ENCODE measurements at places on chromosomes 2 and 18. TPM values are rescaled to one million over a fixed set of nuclear protein-coding genes. Genes with fewer than 3 reads are reported as not detected.

Gene BMP10
- total RNA-seq = not detected

Gene ANKAR
- total RNA-seq = 3.1 TPM

Gene GKN2
- total RNA-seq = not detected

Gene DDX1
- 140 TPM for total RNA-seq

- no peaks in the 10 kb centered on the region for H3K27me3 ChIP-seq
- H3K27ac ChIP-seq = no peak overlapping the region
- no peaks in the 10 kb centered on the region for H3K36me3 ChIP-seq
- no peaks in the 10 kb centered on the region for H3K4me1 ChIP-seq
- H3K4me3 ChIP-seq = no peak overlapping the region
These were observed 99.7 kb downstream of the GULP1 start for GRCh38 chr2:188391354-188391753.

DNA sequence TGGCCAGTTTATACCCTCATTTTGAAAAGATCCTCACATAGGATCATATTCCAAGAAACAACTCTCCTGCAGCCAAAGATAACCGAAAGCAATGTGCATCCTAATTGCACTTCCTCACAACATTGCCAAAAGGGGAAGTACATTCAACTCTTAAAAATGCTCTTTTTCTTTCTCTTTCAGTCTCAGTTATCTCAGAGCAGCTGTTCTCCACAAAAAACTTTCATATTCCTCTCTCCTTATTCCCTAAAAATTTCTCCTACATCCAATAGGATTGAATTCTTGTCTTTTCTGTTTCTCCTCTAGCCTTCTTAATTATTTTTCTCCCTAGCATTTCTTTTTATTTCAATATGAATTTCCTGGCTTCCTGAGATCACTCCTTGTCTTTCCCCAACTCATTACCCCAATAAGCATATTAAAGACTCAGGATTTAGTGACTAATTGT, 7.4 kb upstream of the VRK2 start:
- no peak overlapping the region for H3K27ac ChIP-seq
- H3K27me3 ChIP-seq = no peaks in the 10 kb centered on the region
- H3K36me3 ChIP-seq = no peaks in the 10 kb centered on the region

GRCh38 chr2:47810850-47811249, 27.9 kb downstream of the MSH6 start:
- no peaks in the 10 kb centered on the region for H3K27me3 ChIP-seq
- no peak for DNase-seq
- H3K4me3 ChIP-seq = no peak overlapping the region
- peaks cover 41% of the 10 kb centered on the region for H3K36me3 ChIP-seq
- H3K27ac ChIP-seq = no peak overlapping the region

DNA sequence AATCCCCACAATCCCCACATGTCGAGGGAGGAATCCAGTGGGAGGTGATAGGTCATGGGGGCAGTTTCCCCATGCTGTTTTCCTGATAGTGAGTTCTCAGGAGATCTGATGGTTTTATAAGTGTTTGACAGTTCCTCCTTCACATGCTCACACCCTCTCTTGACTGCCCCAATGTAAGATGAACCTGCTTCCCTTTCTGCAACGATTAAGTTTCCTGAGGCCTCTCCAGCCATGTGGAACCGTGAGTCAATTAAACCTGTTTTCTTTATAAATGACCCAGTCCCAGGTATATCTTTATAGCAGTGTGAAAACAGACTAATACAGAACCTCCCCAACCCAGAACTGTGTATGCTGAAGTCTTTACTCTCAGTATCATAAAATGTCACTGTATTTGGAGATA, 289.5 kb upstream of the MMADHC start:
- no peak overlapping the region for H3K27ac ChIP-seq
- DNase-seq = no peak
- H3K36me3 ChIP-seq = no peaks in the 10 kb centered on the region

GRCh38 chr2:48779019-48779716, 23.6 kb upstream of the LHCGR start:
- no peak for DNase-seq
- H3K27me3 ChIP-seq = no peaks in the 10 kb centered on the region
- no peaks in the 10 kb centered on the region for H3K4me1 ChIP-seq
- no peak overlapping the region for H3K4me3 ChIP-seq
- no peak overlapping the region for H3K27ac ChIP-seq

DNA sequence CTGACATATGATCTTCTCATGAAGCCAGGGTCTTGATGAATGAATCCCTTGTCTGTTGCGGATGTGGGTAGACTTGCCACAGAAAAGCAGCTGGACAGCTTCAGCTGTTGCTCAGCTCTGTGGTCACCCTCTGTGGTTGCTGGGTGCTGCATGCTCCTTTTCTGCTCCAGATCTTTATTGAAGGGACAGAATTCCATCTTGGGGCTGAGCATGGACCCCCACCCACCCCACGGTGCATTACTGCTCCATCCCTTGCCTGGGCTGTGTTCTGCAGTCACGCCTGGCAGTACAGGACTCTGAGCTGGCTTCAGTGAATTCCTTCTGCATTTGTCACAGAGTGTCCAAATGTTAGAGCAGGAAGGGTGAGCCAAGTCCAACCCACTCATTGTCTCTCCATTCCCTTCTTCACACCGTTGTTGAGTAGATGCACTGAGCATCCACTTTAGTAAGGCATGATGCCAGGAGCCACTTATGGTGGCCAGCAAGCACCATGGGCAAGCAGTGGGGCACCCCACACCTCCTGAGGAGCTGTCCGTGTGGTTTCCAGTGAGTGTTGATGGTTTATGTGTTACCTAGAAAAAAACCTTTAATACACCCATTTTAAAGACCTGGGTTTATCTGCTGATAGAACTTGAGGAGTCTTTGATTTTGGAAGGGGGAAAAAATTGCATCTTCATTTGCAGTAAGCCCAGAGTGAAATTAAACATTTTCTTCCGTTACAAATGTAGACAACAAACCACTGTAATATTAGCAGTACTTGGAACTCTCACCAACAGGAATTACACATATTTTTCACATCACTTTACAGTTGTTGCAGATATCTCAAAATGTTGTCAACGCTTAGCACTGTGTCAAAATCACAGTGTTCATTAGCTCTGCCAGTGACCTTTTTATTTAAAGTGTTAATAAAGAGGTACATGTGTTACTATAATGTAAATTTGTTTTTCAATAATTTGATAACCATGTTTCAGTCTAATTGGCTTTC, 14.7 kb upstream of the ITGB6 start:
- DNase-seq = peak; percentile 95
- no peaks in the 10 kb centered on the region for H3K36me3 ChIP-seq
- H3K4me3 ChIP-seq = no peak overlapping the region
- H3K4me1 ChIP-seq = peaks cover 25% of the 10 kb centered on the region

DNA sequence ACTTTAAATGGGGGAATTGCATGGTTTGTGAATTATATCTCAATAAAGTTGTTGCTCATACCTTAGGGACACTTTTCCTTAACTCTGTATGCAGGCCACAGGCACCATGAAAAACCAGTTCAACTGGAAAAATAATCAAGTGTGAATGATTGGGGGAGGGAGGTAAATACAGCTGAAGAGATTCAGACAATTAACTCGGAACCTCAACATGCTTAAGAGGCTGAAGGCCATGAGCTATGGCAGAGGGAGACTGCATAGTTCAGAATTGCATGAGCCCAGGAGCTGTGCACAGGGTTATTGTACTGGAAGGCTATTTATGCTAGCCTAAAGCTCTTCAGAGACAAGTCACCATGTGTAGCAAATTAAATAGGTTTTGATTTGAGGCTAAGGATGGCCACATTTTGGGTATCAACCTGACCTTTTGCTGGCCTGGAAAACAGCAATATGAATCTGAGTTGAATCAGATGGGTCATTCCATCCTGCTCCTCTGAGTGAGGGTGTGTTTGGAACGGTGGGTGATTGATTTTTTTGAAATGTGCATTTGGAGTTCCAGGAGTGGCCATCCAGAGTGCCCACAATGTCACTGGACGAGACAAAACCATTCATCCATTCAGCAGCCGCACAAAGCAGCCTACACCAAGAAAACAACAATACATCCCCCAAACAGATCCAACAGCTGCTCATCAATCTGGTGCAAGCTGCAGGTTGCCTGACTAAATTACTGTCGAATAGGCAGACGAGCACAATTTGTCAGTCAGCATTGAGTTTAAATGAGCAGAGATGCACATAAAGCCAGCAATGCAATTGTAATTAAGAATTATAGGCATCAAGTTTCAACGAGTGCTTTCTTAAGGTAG, 42.5 kb downstream of the HRH4 start:
- no peak overlapping the region for H3K27ac ChIP-seq
- no peak overlapping the region for H3K4me3 ChIP-seq
- H3K4me1 ChIP-seq = no peaks in the 10 kb centered on the region

DNA sequence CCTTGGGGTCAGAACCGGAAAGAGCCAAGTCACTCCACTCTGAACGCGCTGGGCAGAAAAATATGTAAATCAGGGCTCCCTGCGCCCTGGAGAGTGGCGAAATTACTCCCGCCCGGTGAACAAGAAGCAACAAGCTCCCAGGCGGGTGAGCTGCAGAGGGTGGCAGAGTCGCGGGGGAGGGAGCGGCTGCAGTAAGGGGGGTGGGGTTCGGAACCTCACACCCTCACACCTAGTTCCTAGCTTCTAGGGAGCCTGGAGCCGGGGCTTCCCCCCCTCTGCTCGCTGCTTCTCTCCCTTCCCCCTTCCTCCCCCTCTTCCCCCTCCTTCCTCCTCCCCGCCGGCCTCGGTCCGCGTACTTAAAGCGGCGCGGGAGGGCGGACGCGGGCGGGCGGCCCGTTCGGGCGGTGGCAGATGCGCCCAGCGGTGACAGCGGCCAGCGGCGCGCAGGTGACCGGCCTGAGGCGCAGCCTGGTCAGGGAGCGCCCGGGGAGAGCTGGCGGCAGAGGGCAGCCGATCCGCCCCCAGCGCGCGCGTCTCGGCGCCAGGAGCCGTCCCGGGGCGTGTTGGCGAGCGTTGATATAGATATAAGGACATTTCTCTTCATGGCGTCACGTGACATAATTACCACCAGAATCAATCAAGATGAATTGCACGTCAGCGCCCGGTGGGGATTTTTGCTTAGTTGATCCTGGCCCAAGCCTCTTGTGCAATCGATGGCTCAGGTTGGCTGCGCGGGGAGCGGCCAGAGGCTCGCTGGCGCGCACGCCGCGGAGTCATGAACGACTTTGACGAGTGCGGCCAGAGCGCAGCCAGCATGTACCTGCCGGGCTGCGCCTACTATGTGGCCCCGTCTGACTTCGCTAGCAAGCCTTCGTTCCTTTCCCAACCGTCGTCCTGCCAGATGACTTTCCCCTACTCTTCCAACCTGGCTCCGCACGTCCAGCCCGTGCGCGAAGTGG, at the start of gene HOXD11:
Gene HOXD11 (plus strand): TSS at position 700 of the 959 bp plus-strand sequence. CDS start 76 bp downstream, at position 776.
- H3K4me3 ChIP-seq = no peak within 1 kb of the TSS
- no peak for DNase-seq
- H3K27me3 ChIP-seq = peaks cover 87% of the 10 kb centered on the region
- no peak within 1 kb of the TSS for H3K27ac ChIP-seq
- no peaks in the 10 kb centered on the region for H3K36me3 ChIP-seq
